Stimulated activated CD4-positive, alpha-beta T cell treated with anti-CD3 and anti-CD28 coated beads, Interleukin-15, amount 100 ng/mL, for 1 hour (primary cell): ENCODE measurements at places on chromosomes 7 and 10.

GRCh38 chr7:38282081-38282480 is 8.6 kb upstream of the TARP start:
- no peak for DNase-seq

DNA sequence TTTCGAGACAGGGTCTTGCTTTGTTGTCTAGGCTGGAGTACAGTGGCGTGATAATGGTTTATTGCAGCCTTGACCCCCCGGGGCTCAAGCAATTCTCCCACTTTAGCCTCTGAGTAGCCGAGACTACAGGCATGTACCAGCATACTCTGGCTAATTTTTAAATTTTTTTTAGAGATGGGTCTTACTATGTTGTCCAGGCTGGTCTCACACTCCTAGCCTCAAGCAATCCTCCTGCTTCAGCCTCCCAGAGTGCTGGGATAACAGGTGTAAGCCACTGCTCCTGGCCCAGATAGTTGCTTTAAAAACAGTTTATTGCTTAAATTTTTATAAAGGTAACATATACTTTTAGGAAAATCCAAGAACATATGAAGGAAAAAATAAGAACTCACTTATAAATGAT is 26.3 kb downstream of the NEURL1 start:
- no peak for DNase-seq

DNA sequence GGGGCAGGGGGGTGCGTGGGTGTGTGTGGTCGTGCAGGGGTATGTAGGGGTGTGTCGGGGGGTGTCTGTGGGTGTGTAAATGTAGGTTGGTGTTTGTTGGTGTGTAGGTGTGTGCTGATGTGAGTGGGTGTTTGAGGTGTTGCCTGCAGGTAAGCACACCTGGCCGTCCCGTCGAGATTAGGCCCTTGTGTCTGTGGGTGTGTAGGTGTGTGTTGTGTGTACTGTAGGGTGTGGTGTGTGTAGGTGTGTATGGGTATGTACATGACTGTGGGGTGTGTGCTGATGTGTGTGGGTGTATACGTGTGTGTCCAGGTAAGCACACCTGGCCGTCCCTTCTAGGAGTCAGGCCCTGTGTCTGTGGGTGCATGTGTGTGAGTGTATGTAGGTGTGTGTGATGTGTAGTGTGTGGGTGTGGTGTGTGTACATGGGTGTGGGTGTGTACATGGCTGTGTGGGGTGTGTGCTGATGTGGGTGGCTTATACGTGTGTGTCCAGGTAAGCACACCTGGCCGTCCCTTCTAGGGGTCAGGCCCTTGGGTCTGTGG is 15.8 kb downstream of the FAM20C start:
- DNase-seq, result no peak

DNA sequence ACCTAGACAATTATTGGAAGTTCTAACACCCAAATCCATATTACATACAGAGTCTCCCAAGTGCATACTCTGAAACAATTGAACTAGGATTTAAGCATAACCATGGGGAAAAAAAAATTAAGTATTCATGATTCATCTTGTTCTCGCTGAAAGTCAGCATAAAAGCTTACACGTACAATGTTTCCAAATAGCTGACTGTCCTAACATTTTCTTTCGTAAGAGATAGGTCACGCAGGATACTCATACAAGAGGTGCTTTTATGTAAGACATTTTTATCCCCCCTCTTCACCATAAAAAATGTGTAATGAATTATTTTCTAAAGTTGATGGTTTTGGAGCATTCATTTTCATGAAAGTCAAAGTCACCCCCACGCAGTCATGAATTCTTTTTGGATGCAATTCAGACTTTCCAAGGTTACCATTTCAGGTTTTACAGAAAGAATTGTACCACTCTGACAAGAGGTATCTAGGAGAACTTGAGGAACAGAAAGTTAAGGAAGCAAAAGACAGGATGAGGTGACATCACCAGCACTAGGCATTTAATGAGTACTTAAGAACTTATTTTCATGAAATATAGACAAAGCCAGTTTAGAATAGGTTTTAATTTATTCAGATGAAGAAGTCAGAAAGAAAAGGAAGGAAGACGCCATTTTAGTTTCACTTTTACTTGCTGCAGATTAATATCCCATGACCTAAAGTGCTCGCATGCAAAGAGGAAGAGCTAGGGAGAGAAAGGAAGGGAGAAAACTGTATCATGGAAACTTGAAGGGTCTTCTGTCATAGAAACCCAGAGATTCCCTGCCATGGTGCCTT is 55.8 kb downstream of the TMEM26 start:
- no peak for DNase-seq

DNA sequence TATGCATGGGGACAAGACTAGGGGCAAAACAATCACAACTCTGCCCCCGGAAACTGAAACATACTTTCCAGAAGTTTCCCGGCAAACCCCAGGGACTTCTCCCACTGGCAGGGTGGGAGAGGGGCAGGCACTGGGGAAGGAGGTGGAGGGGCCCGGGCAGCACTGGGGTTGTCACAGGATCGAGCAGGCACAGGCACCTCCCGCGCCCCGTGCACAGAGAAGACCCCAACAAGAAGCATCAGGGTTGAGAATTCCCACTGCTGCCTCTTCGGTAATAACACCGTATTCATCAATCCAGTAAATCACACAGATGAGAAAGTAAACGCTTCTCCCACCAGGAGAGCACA is 490.5 kb downstream of the PTPRN2 start:
- no peak for DNase-seq

DNA sequence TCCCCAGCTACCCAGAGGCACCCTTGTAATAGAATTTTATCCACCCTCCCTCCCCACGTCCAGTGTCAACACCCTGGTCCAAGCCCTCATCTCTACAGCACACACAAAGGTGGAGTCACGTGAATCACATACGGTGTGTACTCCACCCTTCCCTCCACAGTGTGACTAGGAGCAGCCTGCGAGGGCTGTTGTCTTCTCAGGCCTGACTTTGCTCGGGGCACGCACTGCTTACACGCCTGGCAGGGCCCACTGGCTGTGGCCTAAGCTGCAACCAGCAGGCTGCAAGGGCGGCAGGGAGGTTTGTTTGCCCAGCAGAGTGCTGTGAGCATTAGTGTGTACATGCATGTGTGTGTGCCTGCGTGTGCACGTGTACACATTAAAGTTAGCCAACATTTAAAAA is 93.7 kb downstream of the COBL start:
- DNase-seq, result no peak

DNA sequence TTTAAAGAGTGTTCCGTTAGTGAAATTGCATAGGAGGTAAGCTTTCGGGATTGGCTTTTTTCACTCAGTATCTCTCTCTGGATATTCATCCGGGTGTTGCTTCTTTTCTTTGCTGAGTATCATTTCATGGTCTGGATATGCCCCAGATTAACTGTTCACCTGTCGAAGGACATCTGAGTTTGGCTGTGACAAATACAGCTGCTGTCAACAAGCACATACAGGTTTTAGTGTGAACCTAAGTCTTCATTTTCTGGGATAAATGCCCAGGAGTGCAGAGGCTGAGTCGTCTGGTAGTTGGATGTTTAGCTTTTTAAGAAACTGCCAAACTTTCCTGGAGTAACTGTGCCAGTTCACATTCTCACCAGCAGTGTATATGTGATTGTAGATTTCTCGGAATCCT is 5.6 kb downstream of the DOCK1 start:
- DNase-seq, result no peak

- no peak for DNase-seq
Measured at GRCh38 chr7:111678281-111678680, 116.0 kb upstream of the IMMP2L start.

GRCh38 chr10:63297941-63298340 is 164.8 kb downstream of the NRBF2 start:
- DNase-seq, result no peak

DNA sequence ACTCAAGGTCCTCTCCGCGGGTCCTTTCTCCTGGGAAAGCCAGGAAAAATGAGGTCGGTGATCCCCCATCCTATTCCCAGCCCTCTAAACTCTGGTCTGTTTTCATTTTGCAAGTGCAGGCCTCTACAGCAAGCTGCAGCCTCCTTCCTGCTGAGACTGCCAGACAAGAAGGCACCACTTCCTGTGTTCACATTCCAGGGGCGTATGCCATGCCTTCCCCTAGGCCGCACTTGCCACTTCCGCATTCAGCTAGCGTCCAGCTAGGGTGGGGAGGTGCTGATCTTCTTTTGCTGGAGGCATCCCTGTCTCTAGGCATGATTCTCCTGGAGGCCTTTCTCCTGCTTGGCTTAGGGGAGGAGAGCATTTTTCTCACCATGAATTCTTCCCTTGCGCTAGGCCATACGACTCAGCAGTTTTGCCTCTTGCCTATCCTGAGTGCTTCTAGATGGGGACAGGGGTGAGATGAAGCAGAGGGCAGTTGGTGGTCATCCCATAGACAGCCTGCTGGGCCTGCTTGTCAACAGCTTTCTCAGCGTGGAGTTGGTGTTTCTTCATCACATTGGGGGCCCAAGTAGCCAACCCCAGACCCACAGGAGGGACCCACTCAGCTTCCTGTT is 328.9 kb downstream of the RPS24 start:
- no peak for DNase-seq

DNA sequence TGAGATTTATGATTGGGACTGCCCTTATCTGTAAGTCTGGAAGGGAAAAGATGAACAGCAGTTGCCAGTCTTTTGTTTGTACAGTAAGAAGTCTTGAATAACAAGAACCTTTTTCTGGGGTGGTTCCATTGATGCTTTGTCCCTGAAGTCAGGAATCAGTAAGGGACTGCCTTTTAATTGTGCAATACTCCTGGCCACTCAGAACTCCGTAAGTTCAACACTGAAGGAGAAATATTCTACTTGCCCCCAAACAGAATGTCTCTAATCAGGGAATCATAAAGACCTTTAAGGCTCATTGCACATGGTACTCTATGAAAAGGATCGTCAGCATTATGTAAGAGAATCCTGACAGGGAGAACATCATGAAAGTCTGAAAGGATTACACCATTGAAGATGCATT is 361.4 kb downstream of the EXOC4 start:
- no peak for DNase-seq

DNA sequence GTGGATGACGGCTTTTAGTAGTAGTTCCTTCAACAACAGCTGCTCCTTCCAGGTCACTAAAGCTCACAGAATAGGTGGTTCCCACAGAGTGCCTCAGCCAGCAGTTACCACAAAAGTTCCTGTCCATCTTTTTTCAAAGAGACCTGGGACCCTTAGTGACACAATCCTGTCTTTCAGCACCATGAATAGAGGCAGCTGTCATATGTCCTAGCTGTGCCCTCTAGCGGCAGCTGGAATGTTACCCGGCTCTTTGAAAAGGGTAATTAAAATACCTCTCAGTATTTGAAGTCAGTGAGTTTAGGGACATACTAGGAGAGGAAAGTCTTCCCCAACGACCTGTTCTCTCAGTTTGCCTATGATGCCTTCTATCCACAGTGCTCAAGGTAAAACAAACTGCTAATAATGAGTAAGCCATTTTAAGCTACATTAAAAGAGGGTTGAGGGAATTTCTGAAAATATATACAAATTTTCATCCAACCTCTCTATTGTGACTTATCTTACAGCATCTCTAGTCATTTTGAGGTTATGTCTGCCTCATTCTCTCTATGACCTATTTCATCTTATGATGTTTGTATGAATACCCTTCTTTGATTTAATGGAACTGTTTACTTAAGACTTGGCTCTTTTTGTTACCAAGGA is 290.8 kb downstream of the NXPH1 start:
- no peak for DNase-seq

DNA sequence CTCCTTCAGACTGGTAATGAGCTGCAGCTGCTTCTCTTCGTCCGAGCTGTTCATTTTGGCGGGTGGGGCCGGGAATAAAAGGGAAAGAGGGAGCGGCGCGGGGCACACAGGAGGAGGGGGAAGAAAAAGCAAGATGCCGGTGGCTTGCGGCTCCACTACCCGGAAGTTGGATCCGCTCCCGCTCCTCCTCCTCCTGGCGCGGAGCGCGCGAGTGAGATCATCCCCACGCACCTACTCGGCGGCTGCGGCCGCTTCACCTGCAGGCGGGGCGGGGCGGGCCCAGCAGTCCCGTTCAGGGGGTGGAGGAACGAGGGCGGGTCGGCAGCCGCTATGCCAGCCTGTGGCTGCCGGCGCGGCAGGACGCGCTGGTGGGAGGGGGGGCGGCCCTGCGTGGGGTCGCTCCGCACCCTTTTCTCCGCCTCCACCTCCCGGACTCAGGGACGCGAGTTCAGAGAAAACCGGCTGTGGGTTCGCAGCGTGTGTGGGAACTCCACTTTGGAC is at the start of gene SHTN1:
TSS of gene SHTN1 (minus strand) at position 162 of the 501 bp plus-strand sequence. CDS start at position 54, 108 bp downstream.
- peak; percentile 10 for DNase-seq

DNA sequence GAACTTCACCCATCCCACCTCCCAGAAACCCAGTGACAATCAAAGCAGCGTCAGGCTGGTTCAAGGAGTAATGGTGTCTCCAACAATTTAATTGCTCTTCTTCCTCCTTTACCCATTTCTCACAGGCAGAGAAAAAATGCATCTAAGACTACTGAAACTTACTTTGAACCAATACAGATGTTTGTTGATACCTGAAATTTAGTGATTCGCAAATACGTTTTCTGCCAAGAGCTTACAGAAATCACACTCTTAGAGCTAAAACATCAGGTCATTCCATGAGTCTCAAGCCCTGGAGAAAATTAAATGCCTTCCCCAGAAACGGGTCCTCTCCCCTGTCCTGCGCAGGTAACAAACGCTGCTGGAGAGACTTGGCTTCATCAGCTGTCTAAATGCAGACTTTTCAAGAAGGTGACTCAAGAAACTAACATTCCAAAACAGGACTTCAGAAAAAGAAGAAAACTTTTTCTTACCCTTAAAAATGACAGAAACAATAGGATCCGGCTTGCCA is 443 bp downstream of the MYOF start:
- no peak for DNase-seq

DNA sequence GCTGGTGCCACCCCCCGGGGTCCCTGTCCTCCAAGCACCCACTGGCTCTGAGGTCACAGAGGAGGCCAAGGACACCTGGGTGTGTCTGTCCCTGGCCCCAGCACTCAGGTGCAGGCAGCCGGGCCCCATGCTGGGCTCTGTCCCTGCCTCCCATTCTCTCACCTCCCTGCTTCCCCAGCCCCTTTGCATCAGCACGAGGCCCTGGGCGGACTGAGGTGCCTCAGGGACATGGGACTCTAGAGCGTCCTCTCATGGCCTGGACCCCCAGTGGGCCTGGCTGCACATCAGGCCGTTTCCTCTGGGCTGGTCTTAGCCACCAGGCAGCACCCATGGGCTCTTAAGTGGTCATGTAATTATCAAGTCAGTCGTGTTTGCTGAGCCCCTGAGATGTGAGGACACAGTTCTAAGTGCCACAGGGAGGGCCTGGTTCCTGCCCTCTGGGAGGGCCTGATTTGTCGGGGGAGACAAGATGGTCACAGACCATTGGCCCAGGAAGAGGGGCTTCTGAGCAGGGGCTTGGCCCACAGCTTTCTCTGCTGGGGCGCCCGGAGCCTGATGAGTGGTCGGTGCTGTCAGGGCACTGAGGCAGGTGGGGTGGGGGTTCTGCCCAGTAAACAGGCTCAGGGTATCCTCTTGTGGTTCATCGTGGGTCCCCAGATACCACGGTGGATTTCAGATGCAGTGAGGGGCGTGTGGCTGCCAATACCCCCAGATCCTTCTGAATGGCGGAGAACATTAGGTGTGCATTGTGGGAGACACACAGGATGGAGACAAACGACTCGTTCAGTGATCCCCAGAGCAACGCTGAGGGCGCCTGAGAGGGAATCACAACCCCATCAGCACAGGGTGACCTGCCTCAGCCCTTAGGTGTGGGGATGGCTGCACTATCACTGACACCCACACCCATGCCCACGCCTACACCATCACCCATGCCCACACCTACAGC is 152.5 kb downstream of the WDR37 start:
- no peak for DNase-seq
